ENCODE measurements at places on chromosomes 3 and 15.

- DNase-seq, result no peak
Observed at GRCh38 chr3:124248471-124249028, 256.6 kb upstream of the ROPN1 start.

DNA sequence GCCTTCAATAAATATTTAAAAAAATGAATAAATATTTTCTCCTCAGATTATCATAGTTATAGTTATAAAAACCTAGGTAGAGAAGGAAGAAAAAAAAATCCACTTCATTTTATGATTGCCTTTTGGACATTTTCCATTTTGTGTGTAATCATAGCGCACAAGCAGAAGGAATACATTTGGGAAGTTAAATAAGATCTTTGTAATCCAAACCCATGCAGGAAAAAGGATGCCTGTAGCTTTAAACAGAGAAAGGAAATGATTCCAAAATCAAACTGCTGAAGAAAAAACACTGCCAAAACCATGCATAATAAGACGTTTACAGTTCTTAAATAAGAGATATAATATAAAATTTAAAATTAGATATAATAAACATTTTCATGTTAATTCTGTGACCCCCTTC is 7.4 kb upstream of the CCDC54 start:
- no peak for DNase-seq

GRCh38 chr3:171056528-171056927 is 30.0 kb upstream of the SLC2A2 start:
- DNase-seq, result no peak

DNA sequence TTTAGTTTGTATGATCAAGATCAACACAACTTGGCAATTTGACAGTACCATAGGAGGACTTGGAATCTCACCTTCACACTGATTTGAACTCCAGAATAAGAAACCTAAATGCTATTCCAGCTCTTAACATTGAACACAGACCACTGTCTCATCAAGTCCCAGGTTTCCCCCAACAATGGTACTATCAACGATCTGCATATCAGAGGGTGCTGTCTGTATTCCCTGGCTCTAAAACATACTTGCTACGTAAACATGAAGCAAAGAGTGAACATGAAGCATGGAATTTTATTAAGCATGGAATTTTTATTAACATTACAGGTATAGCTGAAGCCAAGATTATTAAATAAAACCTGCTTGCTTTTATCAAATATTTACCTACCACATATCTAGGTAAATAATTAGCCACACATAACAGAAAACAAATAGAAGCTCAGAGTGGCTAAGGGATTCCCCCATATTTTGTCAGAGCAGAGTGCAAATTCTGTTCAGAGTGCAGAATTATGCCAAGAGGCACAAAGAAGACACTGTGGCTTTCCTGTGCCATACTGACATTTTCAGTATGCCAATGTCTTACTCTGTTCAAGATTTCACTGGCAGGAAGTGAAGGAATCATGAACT is 22.2 kb upstream of the RIOX2 start:
- no peak for DNase-seq

GRCh38 chr3:98770261-98771039 is 7.3 kb downstream of the ST3GAL6 start:
- no peak for DNase-seq

- DNase-seq, result no peak
Observed at GRCh38 chr3:109952924-109953323, 615.6 kb upstream of the DPPA4 start.

- DNase-seq, result no peak
Observed at GRCh38 chr15:67719330-67719959, 105.9 kb upstream of the SKOR1 start.

DNA sequence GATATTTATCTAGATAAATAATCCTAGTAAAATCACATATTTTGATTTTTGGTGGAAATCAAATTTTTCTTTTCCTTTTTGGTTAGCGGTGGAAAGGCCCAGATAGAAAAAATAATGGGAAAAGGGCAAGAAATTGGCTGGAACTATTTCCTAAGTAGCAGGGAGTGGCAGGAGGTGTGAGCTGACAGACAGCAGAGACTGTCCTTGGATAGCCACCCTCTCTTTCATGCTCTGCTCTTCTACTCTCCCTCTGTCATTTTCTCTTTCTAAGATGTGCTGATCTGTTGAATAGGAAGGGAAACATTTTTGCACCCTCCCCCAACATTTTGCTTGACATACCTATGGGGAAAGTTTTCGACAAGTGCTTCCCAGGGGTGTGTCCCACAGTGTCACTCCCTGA is 18.9 kb upstream of the ONECUT1 start:
- DNase-seq, result no peak

DNA sequence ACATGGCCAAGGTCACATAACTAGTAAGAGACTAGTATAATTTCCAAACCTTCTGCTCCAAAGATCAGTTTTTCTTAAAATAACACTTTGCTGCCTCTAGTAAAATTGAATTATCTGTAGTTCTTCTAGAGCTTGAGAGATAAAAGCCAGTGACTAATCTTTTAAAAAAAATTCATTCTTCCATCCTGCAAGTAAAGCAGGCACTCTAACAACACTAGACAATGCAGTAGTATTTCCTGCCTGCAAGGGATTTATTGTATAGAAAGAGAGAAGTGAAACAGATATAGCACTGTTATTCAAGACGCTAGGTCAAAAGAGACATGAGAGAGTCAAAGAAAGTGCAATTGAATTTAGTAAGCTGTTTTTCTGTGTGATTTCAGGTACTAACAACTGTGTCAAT is 159.5 kb upstream of the TBC1D5 start:
- no peak for DNase-seq

All from activated T-helper 1 cell treated with Interleukin-2 at 50 U/mL for 16 hours (primary cell).